ENCODE measurements at places on chromosomes 1 and 21.

DNA sequence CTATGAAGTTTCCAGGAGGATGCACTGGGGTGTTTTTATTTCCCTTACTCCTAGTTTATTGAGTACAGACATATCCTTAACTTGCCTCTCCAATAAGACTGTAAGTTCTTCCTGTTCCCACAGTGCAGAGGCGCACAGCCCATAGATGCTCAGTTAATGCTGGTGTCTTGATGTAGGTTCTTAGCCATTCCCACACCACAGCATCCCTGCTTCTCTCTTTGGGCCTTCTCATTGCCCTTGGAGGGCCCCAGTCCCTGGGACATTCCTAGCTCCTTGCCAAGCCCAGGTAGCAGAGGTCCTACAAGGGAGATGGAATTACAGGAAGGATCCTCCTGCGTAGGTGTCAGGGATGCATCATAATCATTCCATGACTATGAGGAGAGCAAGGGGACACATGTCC is 61.6 kb upstream of the HMGB4 start:
- DNase-seq = no peak

DNA sequence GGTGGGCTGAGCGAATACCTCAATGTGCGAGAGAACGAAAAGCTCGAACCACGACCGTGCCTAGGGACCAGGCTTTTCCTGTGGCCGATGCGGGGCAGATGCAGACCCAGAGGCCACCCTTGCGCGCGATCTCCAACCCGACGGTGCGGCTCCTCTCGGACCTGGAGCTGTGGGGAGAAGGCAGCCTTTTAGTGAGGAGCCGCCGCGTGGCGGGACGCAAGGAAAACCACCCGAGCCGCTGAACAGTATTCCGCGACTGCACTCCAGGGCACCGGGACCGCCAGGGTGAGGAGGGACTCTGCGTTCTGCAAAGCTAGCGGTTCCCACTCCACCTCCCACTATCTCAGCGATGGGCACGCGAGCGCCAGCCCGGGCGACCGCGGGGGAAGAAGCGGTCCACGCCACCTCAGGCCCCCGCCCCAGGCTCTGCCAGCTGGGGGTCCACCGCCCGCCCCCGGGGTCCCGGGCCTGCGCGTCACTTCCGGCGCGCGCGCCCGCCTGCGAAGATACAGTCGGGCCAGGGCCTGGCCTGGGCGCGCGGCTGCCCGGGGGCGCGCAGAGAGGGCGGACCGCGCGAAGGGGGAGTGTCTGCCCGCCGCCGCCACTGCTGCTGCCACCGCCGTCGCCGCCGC is 66.5 kb upstream of the PRKACB start:
- peak; percentile 68 for DNase-seq

DNA sequence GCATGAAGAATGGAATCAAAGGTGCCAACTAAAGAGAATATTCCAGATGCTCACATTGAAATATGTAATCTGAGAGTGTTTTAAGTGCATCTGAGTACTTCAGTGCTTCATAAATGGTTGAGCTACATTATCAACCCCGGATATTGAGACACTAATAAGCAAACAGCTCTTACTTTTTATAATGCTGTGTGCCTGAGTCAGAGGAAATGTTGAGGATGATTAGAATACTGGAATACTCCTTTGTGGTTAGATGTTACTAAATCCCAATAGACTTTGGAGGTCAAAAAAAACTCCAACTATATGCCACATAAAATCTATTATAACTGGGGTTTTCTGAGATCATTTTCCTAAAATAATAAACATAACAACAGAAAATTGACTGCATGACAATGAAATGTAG is 12.5 kb upstream of the KCNA3 start:
- no peak for DNase-seq

GRCh38 chr1:107277022-107277421 is 136.2 kb downstream of the NTNG1 start:
- no peak for DNase-seq

GRCh38 chr1:200179126-200179780 is 151.7 kb downstream of the NR5A2 start:
- DNase-seq = no peak

GRCh38 chr1:86277936-86278335 is 118.2 kb downstream of the ODF2L start:
- DNase-seq = no peak

DNA sequence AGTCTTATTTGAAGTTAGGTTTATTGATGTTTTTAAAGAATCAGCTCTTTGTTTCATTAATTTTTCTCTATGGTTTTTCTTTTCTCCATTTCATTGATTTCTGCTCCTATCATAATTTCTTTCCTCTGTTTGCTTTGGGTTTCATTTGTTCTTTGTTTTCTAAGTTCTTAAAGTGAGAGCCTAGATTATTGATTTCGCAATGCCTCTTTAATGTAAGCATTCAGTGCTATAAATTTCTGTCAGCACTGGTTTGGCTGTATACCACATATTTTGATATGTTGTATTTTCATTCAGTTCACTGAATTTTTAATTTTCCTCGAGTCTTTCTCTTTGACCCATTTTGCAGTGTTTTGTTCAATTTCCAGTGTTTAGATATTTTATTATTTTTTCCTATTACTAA is 68.7 kb downstream of the DNAH14 start:
- no peak for DNase-seq

DNA sequence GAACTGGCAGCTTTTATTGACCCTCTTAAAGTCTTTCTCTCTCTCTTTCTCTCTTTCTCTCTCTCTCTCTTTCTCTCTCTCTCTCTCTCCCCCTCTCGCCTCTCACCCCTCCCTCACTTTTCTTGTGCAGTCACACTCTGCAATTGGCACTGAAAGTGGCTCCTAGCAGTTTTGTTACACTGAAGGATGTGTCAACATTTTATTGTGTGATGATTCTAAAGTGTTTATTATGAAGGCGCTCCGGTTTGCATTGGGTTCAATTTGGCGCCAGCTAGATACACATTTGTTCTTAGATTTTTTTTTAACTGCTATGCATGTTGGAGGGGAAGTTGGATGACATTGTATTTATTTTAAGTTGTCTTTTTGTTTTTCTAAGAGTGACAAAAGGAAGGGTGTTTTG is 64.0 kb upstream of the CHRM3 start:
- DNase-seq = no peak

GRCh38 chr1:26225033-26225831 is 8.8 kb upstream of the CEP85 start:
- peak; percentile 44 for DNase-seq

- no peak for DNase-seq
Measured at GRCh38 chr1:34736692-34737091, 18.2 kb upstream of the GJB5 start.

DNA sequence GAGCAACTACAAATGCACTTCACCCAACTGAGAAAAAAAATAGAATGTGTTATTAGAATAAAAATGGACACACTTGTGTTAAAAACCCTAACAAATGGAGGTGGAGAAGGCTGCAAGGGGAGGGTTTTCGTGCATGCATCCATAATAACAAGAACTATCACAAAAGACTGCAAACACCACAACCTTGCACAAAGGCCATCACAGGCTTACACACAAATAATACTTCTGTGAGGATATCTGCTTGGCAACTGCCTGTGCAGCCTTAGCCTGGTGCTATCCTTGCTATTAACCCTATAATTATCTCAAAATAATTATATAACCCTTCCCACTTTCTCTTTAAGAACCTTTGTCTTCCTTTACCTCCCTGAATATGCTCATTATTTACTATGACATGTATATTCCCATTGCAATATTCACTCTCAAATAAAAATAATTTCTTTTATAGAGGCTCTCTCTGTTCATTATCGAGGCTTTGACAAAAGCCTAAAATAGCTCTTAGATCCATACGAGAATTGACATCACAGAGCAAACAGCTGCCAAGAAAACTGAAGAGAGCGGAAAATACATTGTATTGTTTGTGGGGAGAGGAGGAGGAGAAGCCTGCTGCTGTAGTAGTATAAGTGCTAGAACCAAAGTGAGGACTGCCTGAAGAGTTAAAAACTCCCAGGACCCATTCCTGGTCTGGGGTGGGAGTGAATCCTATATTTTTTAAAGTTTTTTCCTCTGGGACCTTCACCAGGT is 1768.7 kb downstream of the BRINP3 start:
- DNase-seq = no peak

DNA sequence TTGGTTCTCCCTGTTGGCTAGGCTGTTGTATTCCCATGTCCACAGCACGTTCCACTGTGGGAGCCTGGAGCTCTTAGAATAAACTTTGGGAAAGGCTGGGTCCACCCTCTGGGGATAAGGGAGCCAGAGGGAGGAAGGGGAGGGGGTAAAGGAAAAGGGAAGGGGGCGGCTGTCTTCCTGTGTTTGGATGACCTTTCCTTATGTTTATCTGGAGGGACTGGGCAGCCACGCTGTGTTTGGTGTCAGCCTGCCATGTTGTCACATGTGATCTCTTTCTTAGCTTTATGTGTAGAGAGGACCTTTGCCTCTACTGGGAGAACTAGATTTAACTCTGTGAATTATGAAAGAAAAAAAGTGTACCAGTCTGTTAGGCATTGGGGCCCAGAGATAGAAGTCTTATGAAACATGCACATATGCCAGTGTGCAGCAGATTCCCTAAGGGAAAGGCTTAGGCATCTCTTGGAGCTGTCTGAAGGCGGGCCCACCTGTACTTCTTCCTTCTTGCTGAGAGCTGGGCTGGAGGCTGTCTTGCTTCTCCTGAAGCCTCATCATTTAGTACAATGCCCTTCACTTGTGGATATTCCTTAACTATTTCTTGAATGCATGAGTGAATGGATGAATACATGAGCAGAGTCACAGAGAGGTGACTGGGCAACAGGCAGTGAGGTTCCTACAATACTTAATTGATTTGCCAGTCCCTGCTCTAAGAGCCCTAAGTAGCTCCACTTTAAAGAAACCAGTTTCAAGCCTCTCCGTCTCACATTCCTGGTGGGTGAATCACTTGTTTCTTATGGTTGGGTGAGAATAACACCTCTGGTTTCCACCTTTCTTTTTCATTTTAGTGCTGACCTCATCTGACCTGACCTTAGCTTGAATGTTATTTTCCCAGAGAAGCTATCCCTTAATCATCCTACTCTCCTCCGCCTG is 62.5 kb upstream of the ARHGAP29 start:
- no peak for DNase-seq

DNA sequence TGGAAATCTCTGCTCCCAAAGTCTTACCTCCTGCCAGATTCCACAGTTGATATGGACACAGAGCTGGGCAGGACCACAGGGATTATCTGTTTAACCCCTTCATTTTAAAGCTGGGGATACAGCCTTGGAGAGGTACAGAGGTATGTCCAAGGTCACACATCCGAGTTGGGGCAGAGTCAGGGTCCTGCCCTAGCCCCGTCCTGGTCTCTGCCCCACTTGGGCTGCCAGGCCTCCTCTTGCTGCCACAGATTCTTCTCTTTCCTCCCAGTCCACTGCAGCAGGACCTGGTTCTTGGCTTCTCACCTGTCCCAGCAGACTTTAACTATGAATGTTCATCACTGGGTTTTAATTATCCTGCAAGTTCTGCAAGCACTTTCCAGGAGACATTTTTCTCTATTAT is 258.3 kb downstream of the MATN1 start:
- DNase-seq = no peak

- peak; percentile 55 for DNase-seq
Measured at GRCh38 chr1:115112496-115113375, 23.4 kb upstream of the TSPAN2 start.

DNA sequence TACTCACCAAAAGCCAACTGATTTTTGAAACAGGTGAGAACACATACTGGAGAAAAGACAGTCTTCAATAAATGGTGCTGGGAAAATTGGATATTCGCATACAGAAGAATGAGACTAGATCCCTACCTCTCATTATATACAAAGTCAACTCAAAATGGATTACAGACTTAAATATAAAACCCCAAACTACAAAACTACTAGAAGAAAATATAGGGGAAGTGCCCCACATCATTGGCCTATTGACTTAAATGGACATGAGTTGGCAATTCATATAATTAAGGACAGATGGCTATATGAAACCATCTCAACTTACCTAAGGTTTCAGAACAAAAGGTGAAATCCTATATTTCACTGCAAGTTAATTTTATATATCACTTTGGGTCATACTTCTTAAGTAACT is 60.1 kb downstream of the C4BPA start:
- DNase-seq = no peak

DNA sequence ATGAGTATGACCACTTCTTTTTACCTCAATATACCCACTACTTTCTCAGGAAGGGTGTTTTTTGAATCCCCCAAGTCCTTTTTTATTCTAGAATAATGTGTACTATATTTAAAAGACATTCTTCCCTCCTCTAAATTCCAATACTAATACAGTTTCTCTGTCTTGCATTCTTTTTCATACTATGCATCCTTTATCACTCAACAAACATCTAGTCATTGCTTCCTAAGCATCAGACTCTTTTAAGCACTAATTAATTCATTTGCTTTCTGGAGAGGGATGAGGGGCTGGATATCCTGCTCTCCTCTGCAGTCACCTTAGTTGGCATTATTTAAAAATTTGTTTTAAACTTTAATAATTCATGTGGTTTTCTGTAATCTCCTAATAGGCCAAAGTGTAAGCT is 838.8 kb downstream of the KCNT2 start:
- no peak for DNase-seq

DNA sequence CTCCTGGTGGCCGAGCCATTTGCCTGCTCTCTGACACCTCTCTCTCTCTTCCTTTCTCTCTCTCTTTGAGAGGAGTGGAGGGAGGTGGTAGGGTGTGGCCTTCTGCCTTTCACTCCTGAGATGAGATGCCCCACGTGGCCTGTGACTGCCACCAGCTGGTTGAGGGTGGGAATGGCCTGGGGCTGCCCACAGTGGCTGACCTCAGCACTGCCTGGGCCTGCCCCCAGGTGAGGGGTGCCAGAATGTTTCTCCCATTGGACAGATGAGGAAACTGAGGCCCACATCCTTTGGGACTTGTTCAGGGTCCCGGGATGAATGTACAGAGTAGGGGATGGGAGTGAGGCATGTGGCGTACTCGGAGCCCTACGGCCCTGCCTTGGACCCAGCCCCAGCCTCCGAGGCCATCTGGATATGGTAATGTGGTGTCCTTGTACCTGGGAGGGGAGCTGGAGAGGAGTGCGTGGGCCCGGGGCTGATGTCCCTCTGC is 12.7 kb upstream of the C1orf167 start:
- peak; percentile 86 for DNase-seq

DNA sequence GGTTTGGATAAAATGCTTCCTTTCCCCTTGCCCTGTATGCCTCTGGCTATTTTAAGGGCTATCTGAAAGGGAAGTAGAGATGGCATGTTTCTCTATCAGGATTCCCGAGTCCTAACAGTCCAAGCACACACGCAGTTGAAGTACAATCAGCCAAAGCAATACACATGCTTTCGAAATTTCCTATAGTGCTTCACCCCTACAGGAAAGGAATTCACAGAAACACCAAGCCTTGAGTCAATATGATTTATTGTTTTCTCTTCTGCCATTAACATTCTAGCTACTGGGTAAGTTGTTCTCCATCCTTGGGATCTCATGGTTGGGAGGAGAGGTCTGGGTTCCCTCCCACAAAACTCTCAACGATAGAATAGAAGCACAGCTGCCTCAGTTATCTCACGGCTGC is 8.7 kb downstream of the ITLN1 start:
- no peak for DNase-seq

- no peak for DNase-seq
Measured at GRCh38 chr1:93839753-93840152, 39.3 kb downstream of the DNTTIP2 start.

GRCh38 chr1:17289721-17290120 is 18.3 kb upstream of the PADI4 start:
- no peak for DNase-seq

All from activated CD4-positive, alpha-beta T cell treated with anti-CD3 and anti-CD28 coated beads, Interleukin-2, amount 10 ng/mL, durations not matched to agents 7 days and 5 days (primary cell).